ENCODE measurements at places on chromosomes 4 and X.

- DNase-seq: no peak
These were observed 111.0 kb upstream of the MAD2L1 start for GRCh38 chr4:120177603-120178002.

DNA sequence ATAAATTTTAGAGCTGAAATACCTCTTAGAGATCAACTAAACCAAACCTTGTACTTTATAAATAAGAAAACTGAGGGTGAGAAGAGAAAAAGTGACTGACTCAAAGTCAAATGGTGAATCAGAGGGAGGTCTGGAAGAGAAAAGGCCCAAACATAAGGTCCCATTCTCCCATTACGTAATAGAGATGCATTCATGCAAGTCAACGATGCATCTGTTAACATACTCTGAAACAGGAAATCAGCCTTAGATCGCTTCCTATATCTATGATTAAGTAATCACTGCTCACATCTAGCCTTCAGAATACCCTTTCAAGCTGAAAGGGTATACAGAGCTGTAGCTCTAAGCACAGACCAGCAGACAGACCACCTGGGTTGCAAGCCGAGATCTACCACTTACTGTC lies 6.5 kb downstream of the RNF150 start:
- no peak for DNase-seq

DNA sequence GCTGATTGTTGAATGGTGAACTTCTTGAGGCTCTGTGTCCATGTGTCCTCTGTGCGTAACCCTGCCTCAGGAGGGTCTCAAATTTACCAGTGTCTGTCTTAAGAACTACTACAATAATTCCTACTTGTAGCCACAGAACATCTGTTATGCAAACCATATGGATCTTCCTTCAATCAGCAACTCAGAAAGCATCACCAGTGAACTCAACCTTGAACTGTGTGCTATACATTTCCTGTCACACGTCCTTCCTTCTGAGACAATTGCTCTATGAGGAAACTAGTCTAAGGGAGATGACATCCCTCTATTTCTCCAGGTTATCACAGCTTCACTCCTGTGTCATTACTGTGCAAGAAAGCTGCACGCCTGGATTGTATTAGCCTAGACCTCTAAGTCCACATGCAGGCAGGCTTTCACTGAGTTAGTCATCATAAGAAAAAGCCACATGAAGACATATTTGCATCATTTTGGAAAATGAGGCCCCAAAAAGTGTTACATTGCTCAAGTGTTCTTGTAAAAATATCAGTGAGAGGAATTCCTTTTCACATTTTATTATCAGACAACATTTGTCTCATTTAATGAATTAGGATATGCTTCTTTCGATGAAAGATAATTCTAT lies 157.8 kb downstream of the AFF2 start:
- no peak for DNase-seq

DNA sequence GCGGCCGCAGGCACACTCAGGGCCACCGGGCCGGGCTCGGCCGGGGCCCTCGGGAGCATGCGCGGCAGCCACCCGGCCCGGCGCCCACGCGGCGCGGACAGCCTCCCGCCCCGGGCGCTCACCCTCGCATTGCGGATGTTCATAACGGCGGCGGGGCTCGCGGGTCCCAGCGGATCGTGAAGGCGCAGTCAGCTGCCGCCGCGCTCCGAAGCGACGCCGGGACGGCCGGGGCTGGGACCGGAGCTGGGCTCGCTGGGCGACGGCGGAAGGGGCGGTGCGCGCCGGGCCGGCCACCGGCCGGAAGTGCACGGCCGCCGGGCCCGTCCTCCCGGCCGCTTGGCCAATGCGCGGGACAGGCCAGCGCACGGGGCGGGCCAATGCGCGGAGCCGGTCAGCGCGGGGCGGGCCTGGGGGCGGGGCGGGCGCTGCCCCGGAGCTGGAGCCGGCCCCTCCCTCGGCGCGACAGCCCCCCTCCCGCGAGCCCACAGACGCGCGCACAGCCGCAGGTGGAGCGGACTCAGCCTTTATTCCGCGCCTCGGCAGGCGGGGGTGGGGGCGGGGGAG lies at the start of gene NAA10:
Gene NAA10, minus strand, starts transcription at position 276 of the 564 bp plus-strand sequence. Its CDS starts 133 bp downstream, at position 143.
- no peak for DNase-seq

DNA sequence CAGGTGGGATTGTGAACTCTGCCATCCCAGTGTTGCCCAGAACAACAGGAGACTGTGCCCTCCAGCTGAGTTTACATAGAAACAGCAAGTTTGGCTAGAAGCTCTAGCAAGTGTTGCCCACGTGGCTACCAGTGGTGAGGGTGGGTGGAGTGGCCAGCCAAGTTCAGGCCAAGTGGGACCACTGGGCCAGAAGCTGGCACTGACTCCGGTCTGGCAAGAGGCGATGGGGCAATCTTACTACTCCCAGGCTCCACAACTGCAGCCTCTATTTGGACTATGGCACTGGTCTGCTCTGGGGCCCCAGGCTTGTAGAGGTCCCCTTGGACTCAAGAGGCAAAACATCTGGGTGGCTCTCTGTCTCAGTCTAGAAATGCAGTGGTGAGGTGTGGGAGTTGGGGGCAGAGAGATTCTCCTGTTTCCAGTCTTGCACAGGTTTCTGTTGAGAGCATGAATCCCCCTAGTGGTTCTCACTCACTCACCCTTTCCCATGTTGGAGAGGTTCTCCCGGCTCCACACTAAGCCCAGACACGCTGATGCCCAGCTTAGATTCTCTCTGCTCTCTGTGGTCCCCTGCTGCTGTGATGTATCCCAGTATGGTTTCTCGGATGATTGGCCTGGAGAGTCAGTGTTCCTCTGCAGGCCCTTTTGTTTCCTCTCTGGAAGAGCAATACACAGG lies 615.3 kb downstream of the PDHA2 start:
- no peak for DNase-seq

DNA sequence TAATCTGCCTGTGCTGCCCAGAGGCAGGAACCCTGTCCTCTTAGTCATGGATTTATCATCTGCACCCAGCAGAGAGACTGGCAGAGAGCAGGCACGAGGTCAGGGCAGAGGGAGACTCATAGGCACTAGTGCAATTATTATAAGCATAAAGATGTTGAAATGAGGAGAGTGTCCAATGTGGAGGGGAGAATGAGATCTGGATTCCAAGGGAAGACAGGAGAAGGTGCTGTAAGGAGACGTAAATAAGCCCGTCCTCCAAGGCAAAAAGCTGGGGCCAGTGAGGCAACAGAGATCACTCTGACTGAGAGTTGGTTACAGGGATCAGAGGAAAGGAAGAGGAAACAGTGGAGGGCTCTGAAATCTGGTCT lies 406.2 kb downstream of the MAPK10 start:
- DNase-seq: no peak

- no peak for DNase-seq
These were observed 24.7 kb upstream of the GPR101 start for GRCh38 chrX:137058339-137059127.

GRCh38 chrX:2401590-2402360 lies 99.0 kb downstream of the DHRSX start:
- DNase-seq: no peak

DNA sequence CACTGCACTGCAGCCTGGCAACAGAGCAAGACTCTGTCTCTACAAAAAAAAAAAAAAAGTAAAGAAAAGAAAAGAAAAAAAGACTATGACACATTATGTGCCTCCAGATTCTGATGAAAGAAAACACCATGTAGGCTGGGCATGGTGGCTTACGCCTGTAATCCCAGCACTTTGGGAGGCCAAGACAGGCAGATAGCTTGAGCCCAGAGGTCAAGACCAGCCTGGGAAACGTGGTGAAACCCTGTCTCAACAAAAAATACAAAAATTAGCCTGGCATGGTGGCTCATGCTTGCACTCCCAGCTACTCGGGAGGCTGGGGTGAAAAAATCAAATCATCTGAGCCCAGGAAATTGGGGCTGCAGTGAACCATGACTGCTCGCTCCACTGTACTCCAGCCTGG lies 19.4 kb downstream of the THOC2 start:
- no peak for DNase-seq

GRCh38 chr4:53866055-53866454 lies 198.3 kb downstream of the CHIC2 start:
- no peak for DNase-seq

- DNase-seq: no peak
These were observed 14.8 kb downstream of the GABRQ start for GRCh38 chrX:152652467-152652866.

DNA sequence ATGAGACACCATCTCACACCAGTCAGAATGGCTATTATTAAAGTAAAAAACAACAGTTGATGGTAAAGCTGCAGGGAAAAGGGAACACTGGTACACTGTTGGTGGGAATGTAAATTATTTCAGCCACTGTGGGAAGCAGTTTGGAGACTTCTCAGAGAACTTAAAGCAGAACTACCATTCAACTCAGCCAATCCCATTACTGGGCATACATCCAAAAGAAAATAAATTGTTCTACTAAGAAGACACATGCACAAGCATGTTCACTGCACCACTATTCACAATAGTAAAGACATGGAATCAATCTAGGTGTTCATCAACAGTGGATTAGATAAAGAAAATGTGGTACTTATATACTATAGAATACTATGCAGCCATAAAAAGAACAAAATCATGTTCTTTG lies 135.0 kb downstream of the REELD1 start:
- DNase-seq: no peak

GRCh38 chrX:120739300-120739699 lies 109.4 kb upstream of the C1GALT1C1 start:
- no peak for DNase-seq

GRCh38 chrX:43314525-43314924 lies 341.6 kb upstream of the MAOA start:
- DNase-seq: no peak

GRCh38 chr4:28093071-28093470 lies 1232.4 kb downstream of the STIM2 start:
- no peak for DNase-seq

DNA sequence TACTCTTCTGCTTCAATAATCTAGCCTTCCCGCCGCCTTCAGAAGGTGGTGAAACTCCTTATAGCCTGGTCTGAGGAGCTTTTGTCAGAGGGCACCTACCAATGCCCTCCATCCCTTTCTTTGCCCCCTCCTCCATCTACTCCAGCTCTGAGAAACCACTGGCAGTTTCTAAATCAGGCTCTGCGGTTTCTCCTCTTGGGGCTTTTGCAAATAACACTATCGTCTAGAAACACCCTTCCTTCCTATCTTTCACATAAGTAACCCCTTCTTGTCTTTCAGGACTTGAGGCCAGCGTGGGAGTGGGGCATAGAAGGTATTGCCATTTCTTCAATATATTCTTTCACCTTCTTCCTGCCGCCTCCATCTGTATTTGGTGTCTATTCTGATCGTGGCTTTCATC lies 1.2 kb upstream of the EFHC2 start:
- DNase-seq: no peak

DNA sequence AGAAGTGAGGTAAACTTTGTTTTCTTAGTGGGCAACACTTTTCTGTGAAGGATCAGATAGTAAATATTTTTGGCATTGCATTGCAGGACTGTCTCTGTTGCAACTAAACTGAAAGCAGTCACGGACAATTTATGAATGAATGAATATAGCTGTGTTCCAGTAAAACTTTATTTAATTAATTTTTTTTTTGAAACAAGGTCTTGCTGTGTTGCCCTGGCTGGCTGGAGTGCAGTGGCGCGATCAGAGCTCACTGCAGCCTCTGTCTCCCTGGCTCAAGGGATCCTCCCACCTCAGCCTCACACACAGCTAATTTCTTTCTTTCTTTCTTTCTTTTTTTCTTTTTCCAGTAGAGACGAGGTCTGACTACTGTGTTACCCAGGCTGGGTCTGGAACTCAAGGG lies 15.8 kb downstream of the RBM10 start:
- no peak for DNase-seq

GRCh38 chr4:8725071-8725841 lies 132.7 kb downstream of the CPZ start:
- DNase-seq: no peak

DNA sequence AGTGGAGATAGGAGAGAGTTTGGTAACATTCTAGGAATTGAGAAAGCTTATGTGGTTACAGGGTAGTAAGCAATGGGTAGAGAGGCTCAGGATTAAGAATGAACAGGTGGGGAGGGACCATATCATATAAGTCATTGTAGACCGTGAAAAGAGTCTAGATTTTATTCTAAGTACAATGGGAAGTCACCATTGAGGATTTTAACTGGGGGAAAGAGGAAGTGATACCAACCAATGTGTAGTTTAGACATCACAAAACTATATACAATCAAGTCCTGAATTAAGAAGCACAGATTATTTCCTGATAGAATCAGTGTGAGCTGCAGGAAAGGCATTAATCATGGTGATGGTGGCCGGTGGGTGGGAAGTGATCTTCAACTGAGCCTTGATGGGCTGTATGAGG lies 178.3 kb upstream of the ZIC3 start:
- no peak for DNase-seq

GRCh38 chr4:170805352-170805751 lies 715.6 kb upstream of the AADAT start:
- no peak for DNase-seq

DNA sequence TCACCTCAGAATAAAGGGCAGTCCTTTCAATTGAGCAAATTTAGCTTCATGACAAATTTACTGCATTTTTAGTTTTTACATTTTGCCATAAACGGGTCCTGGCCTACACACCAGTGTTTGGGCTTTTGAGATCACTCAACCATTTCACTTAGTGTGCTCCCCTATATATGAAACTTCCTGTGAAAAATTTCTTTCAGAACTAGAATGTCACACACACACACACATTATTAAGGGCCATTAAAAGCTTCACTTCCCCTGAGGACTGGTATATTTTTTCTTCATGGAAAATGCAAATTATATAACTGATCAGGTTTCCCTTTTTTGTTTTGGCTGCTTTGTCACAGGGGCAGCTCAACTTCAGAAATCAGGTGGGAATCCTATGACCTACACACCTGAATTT lies 206.5 kb downstream of the ENOX2 start:
- DNase-seq: no peak

- no peak for DNase-seq
These were observed 557.7 kb downstream of the RAB28 start for GRCh38 chr4:12926189-12927066.

GRCh38 chrX:63889001-63889400 lies 104.0 kb upstream of the ARHGEF9 start:
- no peak for DNase-seq

DNA sequence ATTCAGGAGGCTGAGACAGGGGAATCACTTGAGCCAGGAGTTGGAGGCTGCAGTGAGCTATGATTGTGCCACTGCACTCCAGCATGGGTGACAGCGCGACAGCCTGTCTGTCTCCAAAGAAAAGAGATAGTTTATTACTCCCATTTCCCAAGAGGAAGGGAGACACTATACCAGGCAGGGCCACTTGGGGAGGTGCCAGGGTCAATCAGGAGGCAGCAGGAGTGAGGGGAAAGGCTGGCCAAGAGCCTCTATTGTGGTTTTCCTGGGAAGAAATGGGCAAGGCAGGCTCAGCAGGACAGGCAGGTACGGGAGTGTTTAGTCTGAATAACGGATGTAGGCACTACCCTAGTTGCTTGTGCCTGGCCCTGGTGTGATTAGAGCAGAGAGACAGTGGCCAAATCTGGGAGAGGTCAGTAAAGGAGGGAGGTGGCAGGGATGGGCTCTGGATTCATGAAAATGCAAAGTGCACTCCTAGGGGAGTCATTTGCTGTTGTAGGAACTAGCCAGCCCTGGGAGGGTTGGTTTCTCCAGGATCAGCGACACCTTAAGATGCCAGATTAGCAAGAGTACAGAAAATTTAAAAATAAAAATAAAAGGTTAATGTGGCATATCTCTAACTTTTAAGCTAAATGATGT lies 20.2 kb upstream of the CDKN2AIP start:
- DNase-seq: no peak

- DNase-seq: no peak
These were observed 71.6 kb upstream of the NFKB1 start for GRCh38 chr4:102429553-102429952.

GRCh38 chrX:40081679-40082068 lies 16.1 kb downstream of the BCOR start:
- no peak for DNase-seq

- DNase-seq: no peak
These were observed 10.8 kb downstream of the LRP2BP start for GRCh38 chr4:185384930-185385331.
